Calu3 (cell line): ENCODE measurements at places on chromosomes 7 and 10.

DNA sequence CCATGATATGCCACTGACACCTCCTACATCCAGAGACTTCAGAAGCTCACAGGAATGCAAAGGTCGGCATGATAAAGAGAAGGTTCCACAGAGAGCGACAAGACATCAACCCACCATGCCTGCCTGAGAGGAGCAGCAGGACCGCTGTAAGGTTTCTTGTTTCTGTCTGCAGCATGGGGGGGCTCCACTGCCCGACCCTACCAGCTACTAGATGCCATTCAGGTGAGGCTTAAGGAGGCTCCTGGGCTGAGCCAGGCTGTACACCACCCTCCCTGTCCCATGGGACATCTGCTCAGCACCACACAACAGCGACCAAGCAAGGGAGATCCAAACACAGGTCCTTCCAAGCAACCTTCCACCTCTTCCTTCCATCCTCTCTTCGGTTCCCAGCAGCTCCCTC lies 234.6 kb downstream of the TNS3 start:
- DNase-seq = no peak

- no peak for DNase-seq
Measured at GRCh38 chr7:18572154-18572553, 76.6 kb downstream of the HDAC9 start.

DNA sequence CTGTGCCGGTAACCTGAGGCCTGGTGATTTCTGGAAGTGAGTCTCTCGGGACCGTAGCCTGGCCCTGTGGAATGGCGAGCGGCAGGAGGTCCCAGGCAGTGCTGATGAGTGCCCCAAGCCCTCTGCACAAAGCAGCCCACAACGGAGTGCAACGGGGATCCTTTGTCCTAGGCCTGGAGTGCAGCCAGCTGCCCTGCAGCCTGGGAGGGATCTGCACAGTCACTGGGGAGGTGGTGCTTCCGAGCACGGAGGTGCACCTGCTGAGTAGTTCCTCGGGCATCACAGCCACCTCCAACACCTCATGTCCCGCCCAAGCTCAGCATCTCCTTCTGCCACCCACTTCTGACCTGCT lies 162.8 kb upstream of the ZMIZ1 start:
- no peak for DNase-seq

DNA sequence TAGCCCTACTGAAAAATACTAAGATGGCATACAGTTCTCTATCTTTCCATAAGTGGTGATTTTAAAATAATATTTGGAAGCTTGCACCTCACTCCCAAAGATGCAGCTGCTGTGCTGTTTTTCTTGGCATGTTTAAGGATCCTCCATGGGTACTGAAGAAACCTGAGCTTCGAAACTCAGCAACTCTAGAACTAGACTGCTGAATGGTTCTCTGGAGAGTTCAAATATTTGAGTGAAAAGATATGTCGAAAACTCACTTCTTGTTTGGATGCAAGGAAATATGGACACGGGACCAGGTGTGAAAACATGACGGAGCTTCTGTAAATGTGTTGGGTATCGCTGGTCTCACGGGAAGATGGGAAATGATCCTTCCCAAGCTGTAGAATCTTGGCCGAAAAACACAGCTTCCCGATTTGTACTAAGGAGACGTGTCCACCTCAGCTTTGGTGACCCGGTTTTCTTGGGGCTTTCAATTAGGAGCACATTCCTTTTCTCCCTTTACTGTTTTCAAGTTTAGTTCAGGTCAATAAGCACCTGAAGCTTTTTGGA lies 543.8 kb upstream of the NRP1 start:
- DNase-seq = no peak

GRCh38 chr7:102425639-102426267 lies 7.6 kb upstream of the ORAI2 start:
- no peak for DNase-seq

- DNase-seq = no peak
Measured at GRCh38 chr7:135189221-135189662, 18.7 kb upstream of the CYREN start.

DNA sequence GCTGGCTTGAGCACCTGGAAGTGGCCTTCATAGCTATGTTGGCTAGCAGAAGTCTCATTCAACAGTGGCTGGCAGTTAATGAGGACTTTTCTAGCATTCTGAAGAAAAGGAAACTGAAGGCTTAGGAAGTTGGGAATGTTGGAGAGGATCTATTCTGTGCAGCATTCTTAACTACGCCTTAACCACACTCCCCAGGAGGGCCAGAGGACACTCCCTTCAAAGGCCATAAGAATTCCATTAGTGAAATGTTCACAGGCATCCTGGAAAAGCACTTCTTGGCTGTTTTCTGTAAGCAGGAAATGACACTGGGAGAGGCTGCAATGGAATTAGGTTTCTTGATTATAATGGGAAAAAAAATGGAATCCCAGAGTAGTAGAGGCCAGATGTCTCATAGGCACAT lies 188.9 kb downstream of the ARHGAP12 start:
- DNase-seq = no peak

- no peak for DNase-seq
Measured at GRCh38 chr10:86967481-86967941, 771 bp upstream of the ADIRF start.

- no peak for DNase-seq
Measured at GRCh38 chr7:14123923-14124322, 134.5 kb upstream of the ETV1 start.

DNA sequence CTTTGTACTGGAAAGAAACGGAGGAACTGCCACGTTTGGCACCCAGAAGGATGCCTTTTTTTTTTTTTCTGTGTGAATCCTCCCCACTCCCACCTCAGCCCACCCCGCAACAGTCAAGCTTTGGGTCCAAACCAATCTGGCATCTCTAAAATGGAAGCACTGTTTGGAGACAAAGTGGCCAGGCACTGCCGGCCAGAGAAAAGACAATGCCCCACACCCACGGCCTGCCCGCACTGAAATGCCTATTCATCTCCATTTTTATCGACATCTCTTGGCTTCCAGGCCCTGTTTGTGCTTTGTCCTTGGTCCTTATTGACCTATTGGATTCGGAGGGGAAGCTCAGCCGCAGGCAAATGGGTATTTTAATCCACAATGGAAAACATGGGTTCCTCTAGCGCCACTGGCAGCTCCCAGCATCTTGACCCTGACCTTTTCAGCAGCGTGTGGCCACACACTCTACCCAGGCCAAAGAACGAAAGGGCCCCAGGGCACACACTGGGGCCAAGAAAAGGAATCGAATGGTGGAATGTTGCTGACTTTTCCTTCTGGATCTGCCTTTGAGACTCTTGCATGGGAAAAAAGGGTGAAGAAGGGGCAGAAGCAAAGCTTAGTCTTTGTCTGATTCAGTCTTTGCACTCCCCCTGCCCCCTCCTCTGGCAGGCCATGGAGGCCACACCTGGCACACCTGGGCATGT lies 162.6 kb upstream of the CDCA7L start:
- DNase-seq = no peak

DNA sequence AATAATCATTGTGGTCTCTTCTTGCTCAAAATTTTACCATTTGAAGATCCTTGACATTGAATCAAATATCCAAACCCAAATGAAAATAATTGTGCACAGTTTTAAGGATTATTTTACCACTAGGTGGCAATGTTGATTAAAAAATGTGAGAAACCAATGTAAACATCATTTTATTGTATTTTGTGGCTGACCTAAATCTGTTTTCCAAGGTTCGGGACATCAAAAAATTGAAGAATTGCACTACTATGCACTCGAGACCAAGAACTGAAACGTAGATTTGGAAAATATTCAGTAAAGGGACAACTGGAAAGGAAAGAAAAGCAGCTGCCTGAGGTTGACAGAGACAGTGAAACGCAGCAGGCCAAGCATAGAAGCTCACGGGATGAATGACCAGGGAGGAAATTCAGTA lies 259.3 kb downstream of the SNX13 start:
- no peak for DNase-seq

- DNase-seq = no peak
Measured at GRCh38 chr7:117282239-117282812, 40.5 kb downstream of the WNT2 start.

- no peak for DNase-seq
Measured at GRCh38 chr7:18590744-18591340, 95.3 kb downstream of the HDAC9 start.

GRCh38 chr10:76866841-76867586 lies 770.6 kb downstream of the KCNMA1 start:
- no peak for DNase-seq

- no peak for DNase-seq
Measured at GRCh38 chr7:133773601-133774000, 353.5 kb upstream of the LRGUK start.

DNA sequence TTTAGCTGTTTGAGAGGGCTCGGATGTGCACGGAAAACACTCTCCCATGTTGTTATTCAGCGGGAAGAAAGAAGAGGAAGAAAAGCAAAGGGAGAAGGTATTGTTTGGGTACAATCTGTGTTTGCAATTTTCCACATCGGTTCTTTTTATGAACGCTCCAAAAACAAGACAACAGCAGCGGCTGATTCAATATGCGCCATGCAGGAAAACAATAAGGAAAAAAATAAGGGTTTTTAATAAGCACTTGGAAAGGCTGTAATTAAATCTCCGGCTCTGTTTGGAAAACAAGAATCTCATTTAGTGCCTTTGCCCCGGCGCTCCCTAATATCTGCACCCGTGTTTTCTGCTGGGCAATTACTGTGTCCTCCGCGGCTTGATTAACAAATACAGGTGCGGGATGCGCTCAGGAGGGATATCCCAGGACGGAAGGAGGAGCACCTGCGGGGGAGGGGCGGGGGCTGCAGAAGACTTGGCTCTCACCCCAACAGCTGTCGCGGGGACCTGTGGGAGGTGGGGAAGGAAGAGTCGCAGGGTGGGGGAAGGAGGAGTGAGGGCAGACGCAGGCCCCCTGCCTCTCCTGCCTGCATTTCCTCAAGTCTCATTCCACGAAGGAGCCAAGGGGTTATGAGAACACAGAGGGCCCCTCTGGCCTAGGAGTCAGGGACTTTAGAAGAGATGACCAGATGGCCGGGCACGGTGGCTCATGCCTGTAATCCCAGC lies 181.5 kb upstream of the PODXL start:
- DNase-seq = no peak

DNA sequence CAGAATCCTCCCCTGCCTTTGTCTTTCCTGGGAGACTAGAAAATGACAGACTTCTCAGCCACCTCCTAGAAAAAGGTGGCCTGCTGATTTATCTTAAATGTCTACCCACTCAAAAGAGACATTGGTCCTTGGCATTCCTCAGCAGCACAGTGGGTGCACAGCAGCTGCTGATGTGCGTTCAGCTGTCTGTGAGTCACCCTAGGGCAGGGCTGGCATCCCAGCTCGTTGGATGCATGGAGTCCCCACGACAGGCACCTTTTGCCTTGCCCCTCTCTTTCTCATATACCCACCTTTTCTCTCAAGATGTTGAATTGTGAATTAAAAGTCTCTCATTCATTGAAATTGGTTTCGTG lies 113.0 kb downstream of the DOCK1 start:
- DNase-seq = no peak

DNA sequence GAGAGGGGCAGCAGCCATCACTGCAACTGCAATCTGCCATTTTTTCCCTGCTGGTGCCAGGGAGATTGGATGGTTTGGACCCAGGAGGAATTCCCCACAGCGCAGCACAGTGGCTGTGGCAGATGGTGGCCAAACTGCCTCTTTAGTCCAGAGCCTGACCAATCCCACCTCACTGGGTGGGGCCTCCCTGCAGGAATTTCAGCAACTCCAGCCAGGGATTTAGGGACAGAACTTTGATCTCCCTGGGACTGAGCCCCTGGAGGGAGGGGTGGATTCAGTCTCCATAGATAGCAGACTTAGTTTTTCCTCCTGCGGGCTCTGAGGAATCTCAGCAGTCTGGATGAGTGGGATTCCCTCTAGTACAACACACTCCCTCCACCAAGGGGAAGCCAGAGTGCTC lies 179.7 kb upstream of the WDR11 start:
- DNase-seq = no peak

DNA sequence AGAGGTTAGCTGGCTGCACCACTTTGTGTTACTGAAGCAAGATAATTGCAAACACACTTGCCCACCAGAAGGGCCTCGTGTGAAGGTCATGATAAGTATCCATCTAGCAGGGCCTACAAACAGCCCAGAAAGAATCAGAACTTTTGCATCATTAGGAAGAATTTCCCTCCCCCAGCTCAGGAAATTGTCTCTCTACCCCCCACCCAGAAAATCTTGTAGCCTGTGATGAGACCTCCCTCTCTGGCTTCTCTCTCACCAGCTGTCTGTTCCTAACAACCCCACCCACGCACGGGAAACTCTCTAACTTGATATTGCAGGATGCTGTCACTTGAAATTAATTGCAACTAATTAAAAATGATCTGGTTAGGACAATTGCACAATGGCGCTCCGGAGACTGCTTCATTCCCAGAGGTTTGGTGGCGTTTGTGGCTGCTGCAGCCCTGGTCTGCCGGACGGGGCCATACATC lies 34.5 kb downstream of the ZNF503 start:
- no peak for DNase-seq
